Calu3 (cell line): ENCODE measurements at places on chromosomes 6 and 20. TPM values are rescaled to one million over a fixed set of nuclear protein-coding genes. Genes with fewer than 3 reads are reported as not detected.

C6orf118 gene
- not detected in 2 replicates for total RNA-seq

BNIP5 gene
- total RNA-seq: 0.88 and 0.94 TPM in 2 replicates

SSTR4 gene
- total RNA-seq: not detected in 2 replicates

VGLL2 gene
- total RNA-seq: not detected in 2 replicates

OOEP gene
- 7.0 and 7.1 TPM in 2 replicates for total RNA-seq

- no peaks in the 10 kb centered on the region for H3K36me3 ChIP-seq
- no peak overlapping the region for H3K4me3 ChIP-seq
- H3K27ac ChIP-seq: no peak overlapping the region
- peaks cover 8% of the 10 kb centered on the region for H3K4me1 ChIP-seq
These were observed 418.6 kb downstream of the CDKAL1 start for GRCh38 chr6:20952699-20953474.

DNA sequence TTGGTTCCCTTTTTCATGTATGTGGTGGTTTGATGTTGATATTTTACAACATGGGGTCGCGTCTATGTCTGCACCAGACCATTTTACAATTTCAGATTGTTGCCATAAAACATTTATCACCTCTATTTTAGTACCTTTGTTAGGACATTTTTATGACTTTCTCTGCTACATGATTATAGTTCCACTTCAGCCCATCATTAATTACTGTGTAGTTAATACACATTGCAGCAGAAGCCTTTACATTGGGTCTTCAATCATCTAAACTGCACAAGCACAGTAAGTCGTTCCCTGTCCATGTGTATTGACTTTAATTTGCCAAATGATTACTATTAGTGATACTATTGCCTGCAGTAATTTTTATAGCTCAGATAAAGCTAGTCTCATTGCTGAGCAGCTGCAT, 15.7 kb upstream of the TMEM217 start:
- peaks cover 12% of the 10 kb centered on the region for H3K36me3 ChIP-seq
- no peak overlapping the region for H3K27ac ChIP-seq

GRCh38 chr6:55319961-55320695, 7.1 kb upstream of the GFRAL start:
- DNase-seq: no peak
- H3K4me3 ChIP-seq: no peak overlapping the region
- no peaks in the 10 kb centered on the region for H3K36me3 ChIP-seq
- no peaks in the 10 kb centered on the region for H3K4me1 ChIP-seq
- H3K27ac ChIP-seq: no peak overlapping the region

DNA sequence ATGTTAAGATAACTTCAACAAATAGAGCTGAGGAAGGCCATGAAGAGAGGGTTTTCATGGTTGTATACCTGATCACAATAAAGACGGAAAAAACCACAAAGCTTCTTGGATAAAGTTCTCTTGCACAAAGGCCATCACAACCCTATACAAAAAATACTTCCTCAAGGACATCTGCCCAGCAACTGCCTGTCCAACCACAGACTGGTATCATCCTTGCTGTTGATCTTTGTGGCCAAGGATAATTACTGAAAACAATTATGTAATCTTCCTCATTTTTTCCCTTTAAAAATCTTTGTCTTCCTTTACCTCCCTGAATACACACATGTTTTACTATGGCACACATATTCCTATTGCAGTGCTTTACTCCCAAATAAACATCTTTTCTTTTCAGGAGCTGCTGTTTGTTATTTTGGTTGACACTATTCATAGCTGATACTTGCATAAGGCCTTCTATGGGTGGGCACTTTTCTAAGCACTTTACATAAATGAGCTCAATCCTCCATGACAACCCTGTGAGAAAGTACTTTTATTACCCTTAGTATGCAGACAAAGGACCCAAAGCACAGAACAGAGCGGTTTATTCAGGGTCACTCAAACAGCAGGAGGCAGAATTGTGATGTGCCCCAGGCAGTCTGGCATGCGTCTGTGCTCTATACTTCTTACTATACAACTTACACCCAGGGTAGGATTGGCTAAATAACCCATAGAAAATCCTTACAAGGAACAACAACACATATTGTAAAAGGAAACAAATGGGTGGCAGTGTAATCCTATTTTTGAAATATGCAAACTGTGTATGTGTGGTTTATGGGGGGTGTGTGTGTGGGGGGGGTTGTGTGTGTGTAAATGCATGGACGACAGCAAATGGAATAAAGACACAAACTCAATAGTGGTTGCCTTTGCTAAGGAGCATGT, 35.1 kb downstream of the SNRNP48 start:
- no peak overlapping the region for H3K4me3 ChIP-seq
- no peaks in the 10 kb centered on the region for H3K4me1 ChIP-seq
- peaks cover 13% of the 10 kb centered on the region for H3K27me3 ChIP-seq
- no peak overlapping the region for H3K27ac ChIP-seq
- H3K36me3 ChIP-seq: no peaks in the 10 kb centered on the region

- no peak overlapping the region for H3K4me3 ChIP-seq
- no peaks in the 10 kb centered on the region for H3K4me1 ChIP-seq
- peaks cover 66% of the 10 kb centered on the region for H3K27me3 ChIP-seq
These were observed 6.9 kb downstream of the RIMS4 start for GRCh38 chr20:44803383-44803941.

- H3K36me3 ChIP-seq: peaks cover 58% of the 10 kb centered on the region
- no peak overlapping the region for H3K27ac ChIP-seq
- no peak overlapping the region for H3K4me3 ChIP-seq
- H3K4me1 ChIP-seq: peaks cover 20% of the 10 kb centered on the region
- DNase-seq: no peak
- no peaks in the 10 kb centered on the region for H3K27me3 ChIP-seq
These were observed 117.3 kb downstream of the MAP3K4 start for GRCh38 chr6:161108916-161109315.

GRCh38 chr20:11098888-11099287, 425.1 kb upstream of the JAG1 start:
- DNase-seq: peak; percentile 22
- no peak overlapping the region for H3K4me3 ChIP-seq

DNA sequence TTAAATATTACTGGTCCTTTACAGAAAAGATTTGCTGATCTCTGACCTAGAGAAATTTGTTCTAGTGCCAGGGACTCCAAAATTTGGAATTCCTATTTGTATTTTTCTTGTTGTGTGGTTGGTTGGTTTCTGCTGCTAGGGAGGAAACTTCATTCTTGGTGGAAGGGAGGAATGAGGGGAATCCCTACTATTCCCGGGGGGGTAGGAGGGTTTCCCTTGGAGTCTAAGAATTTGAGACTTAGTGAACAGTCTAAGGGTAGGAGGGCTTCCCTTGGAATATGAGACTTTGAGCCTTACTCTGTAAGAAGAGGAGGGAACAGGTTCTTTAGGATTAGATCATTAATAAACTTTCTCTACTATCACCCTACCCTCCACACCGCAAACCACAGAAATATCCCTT, 67.1 kb upstream of the ADGRF1 start:
- peak overlapping the region; percentile 88 for H3K27ac ChIP-seq
- peaks cover 76% of the 10 kb centered on the region for H3K4me1 ChIP-seq
- no peak overlapping the region for H3K4me3 ChIP-seq

- DNase-seq: no peak
- no peak overlapping the region for H3K4me3 ChIP-seq
- H3K27ac ChIP-seq: no peak overlapping the region
- H3K4me1 ChIP-seq: no peaks in the 10 kb centered on the region
These were observed 198.5 kb upstream of the RSPO3 start for GRCh38 chr6:126919947-126920346.

- no peaks in the 10 kb centered on the region for H3K36me3 ChIP-seq
- peaks cover 45% of the 10 kb centered on the region for H3K27me3 ChIP-seq
- no peak overlapping the region for H3K4me3 ChIP-seq
- DNase-seq: no peak
These were observed 16.2 kb upstream of the FRMD1 start for GRCh38 chr6:168095171-168095691.

DNA sequence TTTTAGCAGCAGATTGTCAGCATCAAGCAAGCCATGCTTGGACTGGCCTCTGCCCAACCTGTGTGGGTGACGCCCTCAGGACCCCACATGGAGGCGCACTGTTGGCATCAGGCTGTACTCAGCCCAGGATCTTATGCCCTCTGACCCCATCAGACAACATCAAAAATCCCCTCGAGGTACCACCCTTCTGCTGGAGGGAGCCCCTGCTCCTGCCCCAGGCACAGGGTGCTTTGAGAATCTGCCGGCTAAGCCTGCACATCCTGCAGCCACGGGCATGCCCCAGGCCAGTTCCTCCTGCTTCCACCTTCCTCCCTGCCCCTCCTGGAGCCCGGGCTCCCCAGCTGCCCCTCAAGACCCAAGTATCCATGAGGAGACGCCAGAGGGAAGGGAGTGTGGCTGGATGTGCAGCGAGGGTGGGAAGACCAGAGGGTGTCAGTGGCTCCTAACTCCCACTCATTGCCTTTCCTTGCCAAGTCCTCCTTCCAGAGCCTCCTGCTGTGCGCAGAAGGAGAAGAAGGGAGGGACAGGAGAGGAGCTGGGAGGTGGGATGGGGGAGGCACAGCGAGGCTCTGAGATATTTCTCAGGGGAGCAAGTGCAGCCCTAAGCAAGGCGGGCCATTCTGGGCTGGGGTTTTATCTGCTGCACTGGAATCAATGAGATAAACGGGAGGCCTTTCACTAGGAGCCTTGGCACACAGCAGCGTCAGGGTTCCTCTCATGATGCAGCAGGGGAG, 77.4 kb upstream of the CST7 start:
- no peaks in the 10 kb centered on the region for H3K36me3 ChIP-seq
- DNase-seq: no peak
- H3K27ac ChIP-seq: no peak overlapping the region
- no peaks in the 10 kb centered on the region for H3K27me3 ChIP-seq

DNA sequence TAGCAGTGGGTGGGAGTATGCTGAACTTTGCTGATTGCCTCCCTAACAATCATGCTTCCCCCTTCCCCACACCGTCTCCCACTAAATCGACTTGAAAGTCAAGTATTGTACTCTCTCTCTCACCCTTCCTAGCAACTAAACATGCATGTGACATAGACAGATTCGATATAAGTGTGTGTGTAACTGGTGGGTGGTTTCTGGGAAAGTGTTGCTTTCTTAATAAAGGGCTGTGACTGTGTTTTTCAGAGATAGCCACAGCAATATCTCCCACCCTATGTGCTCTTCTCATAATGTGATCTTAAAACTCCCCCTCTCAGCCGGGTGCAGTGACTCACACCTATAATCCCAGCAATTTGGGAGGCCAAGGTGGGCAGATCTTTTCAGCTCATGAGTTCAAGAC, 49.3 kb upstream of the E2F3 start:
- H3K36me3 ChIP-seq: no peaks in the 10 kb centered on the region
- H3K4me1 ChIP-seq: no peaks in the 10 kb centered on the region
- H3K27me3 ChIP-seq: peaks cover 12% of the 10 kb centered on the region
- DNase-seq: no peak

DNA sequence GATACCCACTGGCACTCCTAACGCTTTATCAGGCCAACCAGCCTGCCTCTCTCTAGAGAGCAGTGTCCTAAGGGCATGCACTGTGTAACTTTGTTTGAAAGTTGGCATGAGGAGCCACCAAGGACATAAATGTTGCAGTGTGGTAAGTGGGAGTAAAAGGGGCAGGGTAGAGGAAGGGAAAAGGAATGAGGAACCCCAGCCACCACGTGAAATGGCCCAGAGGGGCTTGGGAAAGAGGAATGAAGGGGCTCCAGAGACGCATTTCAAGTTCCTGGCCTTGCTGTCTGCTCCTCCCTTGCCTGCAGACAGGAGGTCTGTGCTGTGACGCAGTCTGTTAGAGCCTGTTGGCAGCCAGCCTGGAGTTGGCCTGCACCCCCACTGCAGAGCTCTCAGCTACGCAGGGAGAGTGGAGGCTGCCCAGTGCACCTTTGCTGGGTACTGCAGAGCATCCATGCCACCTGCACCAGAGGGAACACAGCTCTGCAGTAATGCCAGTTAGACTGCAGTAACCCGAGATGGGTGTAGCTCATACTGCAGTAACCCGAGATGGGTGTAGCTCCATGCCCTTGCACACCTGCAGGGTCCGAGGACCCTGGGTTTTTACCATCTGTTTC, 86.8 kb upstream of the SNAP25 start:
- H3K36me3 ChIP-seq: no peaks in the 10 kb centered on the region
- peaks cover 26% of the 10 kb centered on the region for H3K27me3 ChIP-seq
- no peak for DNase-seq
- H3K27ac ChIP-seq: no peak overlapping the region
- H3K4me3 ChIP-seq: no peak overlapping the region

GRCh38 chr6:71388856-71389527, 100.4 kb downstream of the OGFRL1 start:
- H3K4me3 ChIP-seq: no peak overlapping the region
- peak overlapping the region; percentile 69 for H3K27ac ChIP-seq
- peaks cover 64% of the 10 kb centered on the region for H3K36me3 ChIP-seq
- peaks cover 86% of the 10 kb centered on the region for H3K4me1 ChIP-seq
- no peaks in the 10 kb centered on the region for H3K27me3 ChIP-seq

- no peaks in the 10 kb centered on the region for H3K36me3 ChIP-seq
- DNase-seq: no peak
These were observed 192.6 kb upstream of the SALL4 start for GRCh38 chr20:51994751-51995417.

DNA sequence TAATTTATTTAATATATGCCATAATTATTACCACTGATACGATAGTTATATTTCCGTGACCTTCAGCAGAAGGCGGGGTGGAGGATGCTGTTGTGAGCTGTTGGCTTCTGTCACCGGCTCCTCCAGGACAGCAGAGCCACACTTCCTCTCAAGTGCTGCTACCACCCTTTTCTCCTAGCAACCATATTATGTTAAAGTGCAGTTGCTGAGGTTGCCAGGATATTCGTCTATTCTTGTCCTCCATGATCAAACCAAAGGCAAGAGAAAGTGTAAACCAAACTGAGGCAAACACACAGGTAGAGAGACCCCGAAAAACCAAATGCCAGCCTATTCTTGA, 27.8 kb downstream of the RGS17 start:
- H3K27ac ChIP-seq: no peak overlapping the region
- no peak overlapping the region for H3K4me3 ChIP-seq
- no peaks in the 10 kb centered on the region for H3K27me3 ChIP-seq
- peaks cover 10% of the 10 kb centered on the region for H3K4me1 ChIP-seq
- no peak for DNase-seq

GRCh38 chr6:114998492-114998891, 655.7 kb upstream of the HS3ST5 start:
- H3K27ac ChIP-seq: no peak overlapping the region
- DNase-seq: no peak
- no peaks in the 10 kb centered on the region for H3K36me3 ChIP-seq
- no peak overlapping the region for H3K4me3 ChIP-seq
- H3K27me3 ChIP-seq: no peaks in the 10 kb centered on the region
- H3K4me1 ChIP-seq: no peaks in the 10 kb centered on the region
